Keratinocyte (primary cell): ENCODE measurements at places on chromosomes 6 and 20.

DNA sequence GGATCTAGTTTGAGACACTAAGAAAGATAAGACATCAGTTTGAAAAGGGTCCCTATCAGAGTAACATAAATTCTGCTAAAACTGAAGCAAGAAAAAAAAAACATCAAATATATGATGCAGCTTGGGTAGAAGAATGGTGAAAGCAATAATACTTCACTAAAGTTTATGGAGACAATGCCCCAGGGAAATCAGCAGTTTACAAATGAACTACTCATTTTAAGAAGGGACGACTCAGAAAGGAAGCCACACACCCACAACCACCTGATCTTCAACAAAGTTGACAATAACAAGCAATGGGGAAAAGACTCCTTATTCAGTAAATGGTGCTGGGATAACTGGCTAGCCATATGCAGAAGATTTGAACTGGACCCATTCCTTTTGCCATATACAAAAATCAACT is 143.5 kb downstream of the TPBG start:
- no peak for DNase-seq

GRCh38 chr6:12648171-12648570 is 68.4 kb upstream of the PHACTR1 start:
- no peak for DNase-seq

DNA sequence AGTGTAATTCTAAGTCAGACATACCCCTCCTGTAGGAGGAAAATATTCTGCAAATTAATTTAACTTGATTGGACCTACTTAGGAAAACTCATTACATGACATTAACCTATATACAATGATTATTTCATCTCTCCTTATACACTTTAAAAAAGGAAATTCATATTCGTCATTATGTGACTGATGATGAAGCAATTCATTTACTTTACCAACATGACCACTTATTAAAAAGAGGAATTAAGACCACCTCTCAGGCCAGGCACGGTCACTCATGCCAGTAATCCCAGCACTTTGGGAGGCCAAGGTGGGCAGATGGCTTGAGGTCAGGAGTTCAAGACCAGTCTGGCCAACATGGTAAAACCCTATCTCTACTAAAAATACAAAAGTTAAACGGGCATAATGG is 11.6 kb downstream of the AKIRIN2 start:
- no peak for DNase-seq

DNA sequence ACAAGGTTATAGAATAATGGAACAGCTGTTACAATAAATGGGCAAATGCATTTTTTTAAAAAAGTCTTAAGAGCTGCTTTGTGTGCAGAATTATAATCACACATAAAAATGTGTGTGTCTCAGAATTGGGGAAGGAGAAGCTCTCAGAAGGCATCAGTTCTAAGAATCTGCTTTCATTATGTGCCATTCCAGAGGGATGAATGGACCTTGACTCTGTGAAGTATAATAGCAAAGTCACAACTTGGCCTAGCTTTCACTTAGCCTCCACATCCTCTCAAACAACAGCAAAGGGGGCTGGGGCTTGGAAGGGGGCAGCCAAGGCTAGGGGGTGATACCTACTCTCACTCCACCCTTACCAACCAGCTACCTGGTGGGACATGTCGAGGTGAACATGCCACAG is 265.0 kb downstream of the CDC5L start:
- DNase-seq = no peak
